ENCODE measurements at places on chromosomes 4 and X. TPM values are rescaled to one million over a fixed set of nuclear protein-coding genes. Genes with fewer than 3 reads are reported as not detected.

Gene NHSL2
- total RNA-seq = 9.5 TPM

Gene CFAP299
- total RNA-seq = 8.3 TPM

Gene FAM53A
- total RNA-seq = 1.4 TPM

Gene CNKSR2
- total RNA-seq = 0.32 TPM

Gene LIMCH1
- 0.17 TPM for total RNA-seq

Gene SORCS2
- 0.79 TPM for total RNA-seq

Gene PFKFB1
- total RNA-seq = 0.16 TPM

Gene CPE
- total RNA-seq = 3.9 TPM

Gene NAT8L
- under 0.01 TPM for total RNA-seq

Gene AKAP14
- not detected for total RNA-seq

Gene SSX4
- total RNA-seq = not detected

Gene FGB
- not detected for total RNA-seq

Gene DDIT4L
- total RNA-seq = 0.26 TPM

Gene TMEM47
- total RNA-seq = 17.8 TPM

Data from bronchial smooth muscle cell (primary cell).